Peyer's patch (tissue), 4 donors: ENCODE measurements at places on chromosomes 5 and 9. TPM values are rescaled to one million over a fixed set of nuclear protein-coding genes. Genes with fewer than 3 reads are reported as not detected.
A peak's percentile ranks its signal among the peaks of the same experiment; 100 is the strongest.

Gene DBH
- total RNA-seq, result not detected

Gene PCDHGA10
- total RNA-seq, result 3.5 TPM

DNA sequence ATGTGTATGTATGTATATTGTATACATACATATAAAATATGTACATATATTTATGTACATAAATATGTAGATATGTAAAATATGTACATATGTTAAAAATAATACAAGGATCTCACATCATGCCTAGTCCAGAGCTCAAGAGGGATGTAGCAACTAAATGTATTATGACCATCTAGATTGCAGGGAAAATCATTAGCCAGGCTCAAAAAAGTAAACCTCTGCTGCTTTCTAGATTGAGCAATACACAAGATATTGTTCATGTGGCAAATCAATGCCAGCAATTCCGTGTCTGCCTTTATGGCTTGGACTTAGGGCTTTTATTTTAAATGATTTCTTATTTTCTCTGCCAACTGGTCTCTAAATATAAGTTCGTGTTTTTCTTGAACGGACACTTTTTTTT, 65.2 kb downstream of the RAI14 start:
- no peaks in the 10 kb centered on the region for H3K27me3 ChIP-seq
- no peak overlapping the region for H3K4me3 ChIP-seq
- no peaks in the 10 kb centered on the region for H3K36me3 ChIP-seq
- no peaks in the 10 kb centered on the region for H3K4me1 ChIP-seq
- DNase-seq, result no peak

Gene CARTPT
- total RNA-seq, result not detected

Gene SAPCD2
- total RNA-seq, result 5.6 TPM

Gene SLC25A48
- 9.0 TPM for total RNA-seq

- H3K36me3 ChIP-seq, result no peaks in the 10 kb centered on the region
- DNase-seq, result no peak
- H3K27me3 ChIP-seq, result no peaks in the 10 kb centered on the region
- no peaks in the 10 kb centered on the region for H3K4me1 ChIP-seq
Observed at GRCh38 chr5:38556599-38557307, at the start of gene LIFR. LIFR (minus strand) TSS chr5:38556646; CDS start chr5:38530647, 25,999 bp downstream.

DNA sequence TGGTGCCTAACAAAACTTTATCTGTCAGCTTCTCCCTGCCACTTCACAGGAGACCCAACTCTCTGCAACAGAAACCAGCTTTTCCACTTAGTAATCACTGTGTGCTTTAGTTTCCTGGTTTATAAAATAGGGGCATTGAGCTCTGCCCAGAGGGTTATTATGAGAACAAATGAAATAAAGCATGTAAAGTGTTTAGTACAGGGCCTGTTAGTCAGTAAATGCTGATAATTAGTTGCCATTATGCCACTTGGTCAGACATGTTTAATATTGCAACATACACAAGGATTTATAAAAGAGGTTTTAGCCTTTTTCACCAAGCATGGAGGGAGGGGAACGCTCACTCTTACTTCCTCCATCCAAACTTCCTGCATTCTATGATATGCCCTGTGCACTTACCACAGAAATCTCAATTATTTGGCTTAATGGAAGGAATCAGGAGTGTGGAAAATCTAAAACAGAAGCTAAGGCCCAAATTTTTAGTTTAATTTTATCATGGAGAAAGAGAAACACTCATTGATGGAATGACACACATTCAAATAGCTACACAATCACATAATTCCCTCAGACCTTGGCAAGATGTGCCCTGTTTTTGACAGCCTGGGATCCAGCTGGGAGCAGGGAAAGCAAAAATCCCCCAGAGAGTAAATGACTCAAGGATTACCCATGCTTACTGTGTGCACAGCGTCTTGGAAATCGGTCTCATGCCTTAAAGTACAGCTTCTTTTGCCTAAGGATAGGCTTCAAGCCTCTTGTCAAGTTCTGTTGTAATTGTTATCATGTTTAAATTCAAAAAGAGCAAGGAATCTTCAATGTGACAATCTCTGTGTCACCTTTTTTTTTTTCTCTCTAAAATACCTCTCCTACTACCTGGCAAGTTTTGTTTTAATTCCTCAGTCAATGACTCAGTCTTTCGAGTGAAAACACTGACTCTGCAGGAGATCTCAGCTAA, 34.0 kb downstream of the ZNF474 start:
- no peaks in the 10 kb centered on the region for H3K4me1 ChIP-seq
- no peak overlapping the region for H3K4me3 ChIP-seq
- no peaks in the 10 kb centered on the region for H3K36me3 ChIP-seq
- no peak for DNase-seq
- no peak overlapping the region for H3K27ac ChIP-seq
- no peaks in the 10 kb centered on the region for H3K27me3 ChIP-seq

GRCh38 chr5:95822542-95823181, at the start of gene GLRX:
GLRX (minus strand) TSS chr5:95822726; CDS start chr5:95822662, 64 bp downstream.
- peaks cover 6% of the 10 kb centered on the region for H3K4me1 ChIP-seq
- peak; percentile 87 for DNase-seq
- peak within 1 kb of the TSS; percentile 94 for H3K4me3 ChIP-seq
- no peaks in the 10 kb centered on the region for H3K36me3 ChIP-seq
- no peaks in the 10 kb centered on the region for H3K27me3 ChIP-seq
- H3K27ac ChIP-seq, result peak within 1 kb of the TSS; percentile 79

DNA sequence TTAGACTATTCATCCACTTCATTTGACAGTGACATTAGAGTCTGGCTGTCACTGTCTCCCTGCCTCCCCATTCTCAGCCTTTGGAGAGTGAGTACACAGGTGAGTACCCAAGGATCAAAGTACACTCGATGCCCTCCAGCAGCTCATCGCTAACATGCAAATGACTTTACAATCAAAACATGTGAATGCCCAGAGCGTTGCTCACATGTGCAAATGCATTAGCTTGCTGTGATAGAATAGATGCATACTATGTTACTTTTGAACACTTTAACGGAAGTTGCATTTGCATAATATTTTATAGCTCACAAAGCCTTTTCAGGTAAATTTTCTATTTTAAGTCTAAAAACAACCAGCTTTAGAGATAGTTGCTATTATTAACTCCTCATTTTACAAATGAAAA, 107.6 kb downstream of the SYK start:
- DNase-seq, result no peak
- H3K36me3 ChIP-seq, result no peaks in the 10 kb centered on the region
- H3K4me3 ChIP-seq, result no peak overlapping the region
- H3K27ac ChIP-seq, result no peak overlapping the region
- no peaks in the 10 kb centered on the region for H3K4me1 ChIP-seq

DNA sequence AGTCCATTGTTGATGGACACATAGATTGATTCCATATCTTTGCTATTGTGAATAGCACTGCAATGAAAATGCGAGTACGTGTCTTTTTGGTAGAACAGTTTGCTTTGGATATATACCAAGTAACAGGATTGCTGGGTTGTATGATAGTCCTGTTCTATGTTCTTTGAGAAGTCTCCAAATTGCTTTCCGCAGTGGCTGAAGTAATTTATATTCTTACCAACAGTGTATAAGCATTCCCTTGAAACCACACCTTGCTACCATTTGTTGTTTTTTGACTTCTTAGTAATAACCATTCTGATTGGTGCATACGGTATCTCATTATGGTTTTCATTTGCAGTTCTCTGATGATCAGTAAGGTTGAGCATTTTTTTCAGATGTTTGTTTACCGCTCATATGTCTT, 792.9 kb downstream of the PTPRD start:
- no peaks in the 10 kb centered on the region for H3K27me3 ChIP-seq
- no peaks in the 10 kb centered on the region for H3K36me3 ChIP-seq
- no peaks in the 10 kb centered on the region for H3K4me1 ChIP-seq
- H3K4me3 ChIP-seq, result no peak overlapping the region

Gene INSL4
- not detected for total RNA-seq

Gene BRINP1
- not detected for total RNA-seq

Gene IFNA6
- not detected for total RNA-seq

DNA sequence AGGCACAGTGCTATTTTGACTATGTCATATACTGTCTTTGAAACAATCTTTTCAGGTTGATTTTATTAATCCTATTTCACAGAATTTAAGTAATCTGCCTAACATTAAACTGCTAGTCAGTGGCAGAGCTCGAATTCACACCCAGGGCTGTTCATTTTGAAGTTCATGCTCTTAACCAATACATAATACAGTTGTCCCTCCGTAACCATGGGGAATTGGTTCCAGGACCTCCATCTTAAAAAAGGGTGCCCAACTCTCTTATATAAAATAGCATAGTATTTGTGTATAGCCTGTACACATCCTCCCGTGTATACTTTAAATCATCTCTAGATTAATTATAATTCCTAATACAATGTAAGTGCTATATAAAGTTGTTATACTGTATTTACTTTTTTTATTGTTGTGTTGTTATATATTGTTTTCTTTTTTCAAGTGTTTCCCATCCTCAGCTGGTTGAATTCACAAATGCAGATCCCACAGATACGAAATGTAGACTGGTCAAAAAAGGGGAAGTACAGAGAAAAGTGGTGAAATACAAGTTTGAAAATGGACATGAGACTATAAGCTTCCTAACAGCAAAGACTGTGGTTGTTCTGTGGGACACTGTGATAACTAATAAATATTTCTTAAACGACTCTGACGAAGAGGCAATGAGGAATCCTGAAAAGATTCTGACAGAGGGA, 18.3 kb downstream of the RFX3 start:
- DNase-seq, result no peak
- no peaks in the 10 kb centered on the region for H3K36me3 ChIP-seq
- no peaks in the 10 kb centered on the region for H3K4me1 ChIP-seq
- no peak overlapping the region for H3K4me3 ChIP-seq
- H3K27me3 ChIP-seq, result no peaks in the 10 kb centered on the region

DNA sequence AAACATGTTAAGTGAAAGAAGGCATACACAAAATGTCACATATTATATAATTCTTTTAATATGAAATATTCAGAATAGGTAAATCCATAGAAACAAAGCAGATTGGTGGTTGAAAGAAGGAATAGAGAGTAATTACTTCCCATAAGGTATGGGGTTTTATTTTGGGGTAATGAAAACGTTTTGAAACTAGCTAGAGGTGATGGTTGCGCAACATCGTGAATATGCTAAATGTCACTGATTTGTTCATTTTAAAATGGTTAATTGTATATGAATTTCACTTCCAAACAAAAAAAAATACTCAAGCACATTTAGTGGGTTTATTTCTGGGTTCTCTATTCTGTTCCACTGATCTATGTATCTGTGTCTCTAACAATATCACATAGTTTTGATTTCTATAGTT, 12.0 kb upstream of the FSTL4 start:
- no peak overlapping the region for H3K27ac ChIP-seq
- no peak overlapping the region for H3K4me3 ChIP-seq
- H3K36me3 ChIP-seq, result no peaks in the 10 kb centered on the region
- no peaks in the 10 kb centered on the region for H3K27me3 ChIP-seq

DNA sequence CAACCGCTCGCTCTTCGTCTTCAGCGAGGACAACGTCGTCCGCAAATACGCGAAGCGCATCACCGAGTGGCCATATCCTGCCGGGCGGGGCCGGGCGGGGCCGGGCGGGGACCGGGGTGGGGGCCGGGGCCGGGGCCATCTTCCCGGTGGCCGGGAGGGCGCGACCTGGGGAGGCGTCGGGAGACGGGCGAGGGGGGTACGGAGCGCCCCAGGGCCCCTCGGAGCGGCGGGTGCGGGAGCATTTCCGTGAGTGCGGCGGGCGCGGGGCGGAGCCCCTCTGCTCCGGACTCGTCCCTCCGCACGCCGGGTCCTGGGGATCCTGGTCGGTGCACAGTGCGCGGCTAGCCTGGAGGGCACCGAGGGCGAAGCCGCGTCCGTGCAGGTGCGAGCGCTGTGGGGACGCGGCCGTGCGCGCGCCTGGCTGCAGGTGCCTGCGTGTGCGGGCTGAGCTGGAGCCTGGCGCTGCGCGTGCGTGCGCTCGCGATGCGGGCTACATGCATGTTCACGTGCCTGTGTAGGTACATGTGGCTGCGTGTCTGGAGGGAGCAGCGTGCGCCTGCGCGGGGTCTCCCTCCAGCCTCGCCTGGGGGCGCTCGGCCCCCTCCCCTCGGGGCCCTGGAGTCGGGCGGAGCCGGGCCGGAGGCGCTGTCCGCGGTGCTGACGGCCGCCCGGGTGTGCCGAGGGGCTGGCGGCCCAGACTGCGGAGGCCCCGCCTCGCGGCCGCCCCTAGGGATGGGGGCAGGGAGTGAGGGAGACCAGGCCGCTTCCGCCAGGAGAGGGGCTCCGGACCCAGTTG, 762 bp downstream of the CACNA1B start:
- H3K36me3 ChIP-seq, result no peaks in the 10 kb centered on the region
- H3K27ac ChIP-seq, result no peak overlapping the region
- DNase-seq, result no peak
- H3K4me3 ChIP-seq, result peak overlapping the region; percentile 40

GRCh38 chr9:121744002-121744686, 92.7 kb downstream of the DAB2IP start:
- no peaks in the 10 kb centered on the region for H3K36me3 ChIP-seq
- H3K4me1 ChIP-seq, result peaks cover 14% of the 10 kb centered on the region
- no peaks in the 10 kb centered on the region for H3K27me3 ChIP-seq
- DNase-seq, result peak; percentile 82

GRCh38 chr9:4574657-4575243, 84.5 kb downstream of the SLC1A1 start:
- no peaks in the 10 kb centered on the region for H3K4me1 ChIP-seq
- H3K27ac ChIP-seq, result no peak overlapping the region
- no peak overlapping the region for H3K4me3 ChIP-seq
- no peaks in the 10 kb centered on the region for H3K36me3 ChIP-seq
- no peaks in the 10 kb centered on the region for H3K27me3 ChIP-seq

- H3K4me1 ChIP-seq, result no peaks in the 10 kb centered on the region
- H3K36me3 ChIP-seq, result no peaks in the 10 kb centered on the region
- no peak overlapping the region for H3K27ac ChIP-seq
- no peak for DNase-seq
- no peaks in the 10 kb centered on the region for H3K27me3 ChIP-seq
- H3K4me3 ChIP-seq, result no peak overlapping the region
Observed at GRCh38 chr9:98318834-98319478, 63.5 kb upstream of the TBC1D2 start.

GRCh38 chr5:171684169-171684568, 101.4 kb upstream of the SMIM23 start:
- H3K4me1 ChIP-seq, result no peaks in the 10 kb centered on the region
- H3K36me3 ChIP-seq, result no peaks in the 10 kb centered on the region
- H3K4me3 ChIP-seq, result no peak overlapping the region
- no peak overlapping the region for H3K27ac ChIP-seq
- no peak for DNase-seq

GRCh38 chr9:98517761-98518160, 191.0 kb downstream of the GABBR2 start:
- H3K27me3 ChIP-seq, result no peaks in the 10 kb centered on the region
- no peak overlapping the region for H3K27ac ChIP-seq
- no peaks in the 10 kb centered on the region for H3K4me1 ChIP-seq
- H3K4me3 ChIP-seq, result no peak overlapping the region
- no peak for DNase-seq

- H3K4me1 ChIP-seq, result no peaks in the 10 kb centered on the region
- no peak for DNase-seq
- no peak overlapping the region for H3K27ac ChIP-seq
- H3K4me3 ChIP-seq, result no peak overlapping the region
Observed at GRCh38 chr5:154115291-154115690, 75.2 kb upstream of the GALNT10 start.

Gene CCDC183
- 68.5 TPM for total RNA-seq
